GM12878 (cell line): ENCODE measurements at places on chromosomes 12 and 14. TPM values are rescaled to one million over a fixed set of nuclear protein-coding genes. Genes with fewer than 3 reads are reported as not detected.

The POLE2 gene
- total RNA-seq = 19.5 and 22.0 TPM in 2 replicates

The SLCO1B3 gene
- not detected in 2 replicates for total RNA-seq

GRCh38 chr14:70754991-70755390 lies 54.3 kb downstream of the MAP3K9 start:
- H3K4me3 ChIP-seq = no peak overlapping the region
- DNase-seq = no peak
- no peaks in the 10 kb centered on the region for H3K4me1 ChIP-seq
- H3K27ac ChIP-seq = no peak overlapping the region
- H3K36me3 ChIP-seq = no peaks in the 10 kb centered on the region

GRCh38 chr12:1662761-1663439 lies 28.0 kb upstream of the ADIPOR2 start:
- no peaks in the 10 kb centered on the region for H3K4me1 ChIP-seq
- H3K36me3 ChIP-seq = no peaks in the 10 kb centered on the region
- no peak overlapping the region for H3K4me3 ChIP-seq
- H3K27me3 ChIP-seq = no peaks in the 10 kb centered on the region
- H3K27ac ChIP-seq = no peak overlapping the region
- DNase-seq = no peak

GRCh38 chr12:6340032-6340638 lies 1.7 kb downstream of the TNFRSF1A start:
- peak overlapping the region; percentile 97 for H3K4me3 ChIP-seq
- peak overlapping the region; percentile 88 for H3K27ac ChIP-seq
- DNase-seq = no peak
- no peaks in the 10 kb centered on the region for H3K36me3 ChIP-seq
- H3K27me3 ChIP-seq = no peaks in the 10 kb centered on the region
- H3K4me1 ChIP-seq = peaks cover 44% of the 10 kb centered on the region

DNA sequence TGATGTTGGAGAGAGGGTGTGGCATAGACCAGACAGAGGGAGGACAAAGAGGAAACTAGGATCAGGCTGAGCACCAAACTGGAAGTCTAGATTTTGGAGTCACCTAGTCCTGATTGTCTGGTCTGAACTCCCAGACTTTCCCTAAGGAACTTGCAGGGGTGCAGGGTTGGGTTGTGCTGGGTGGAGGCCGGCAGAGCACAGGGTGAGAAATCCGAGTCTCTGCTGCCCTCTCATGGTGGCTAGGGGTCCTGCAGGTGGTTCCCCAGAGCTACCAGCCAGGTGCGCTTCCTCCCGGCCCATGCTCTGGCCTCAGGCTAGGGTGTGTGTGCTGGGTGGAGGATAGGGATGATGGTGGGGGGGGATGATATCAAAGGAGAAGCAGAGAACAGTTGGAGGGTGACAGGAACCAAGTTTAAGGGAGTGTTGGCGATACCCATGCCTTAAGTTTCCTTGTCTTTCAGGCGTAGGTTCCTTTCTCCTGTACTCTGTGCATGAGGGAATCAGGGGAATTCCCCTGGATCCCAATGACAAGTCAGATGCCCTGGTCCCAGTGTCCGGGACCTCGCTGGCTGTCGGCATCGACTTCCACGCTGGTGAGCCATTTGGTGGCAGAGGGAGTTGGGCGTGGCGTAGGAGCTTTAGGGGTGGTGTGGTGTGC lies 33.5 kb upstream of the NXPH4 start:
- no peaks in the 10 kb centered on the region for H3K36me3 ChIP-seq
- no peaks in the 10 kb centered on the region for H3K4me1 ChIP-seq
- no peaks in the 10 kb centered on the region; the same call in 1 of the 2 replicates for H3K27me3 ChIP-seq
- DNase-seq = peak; percentile 15
- no peak overlapping the region for H3K27ac ChIP-seq

DNA sequence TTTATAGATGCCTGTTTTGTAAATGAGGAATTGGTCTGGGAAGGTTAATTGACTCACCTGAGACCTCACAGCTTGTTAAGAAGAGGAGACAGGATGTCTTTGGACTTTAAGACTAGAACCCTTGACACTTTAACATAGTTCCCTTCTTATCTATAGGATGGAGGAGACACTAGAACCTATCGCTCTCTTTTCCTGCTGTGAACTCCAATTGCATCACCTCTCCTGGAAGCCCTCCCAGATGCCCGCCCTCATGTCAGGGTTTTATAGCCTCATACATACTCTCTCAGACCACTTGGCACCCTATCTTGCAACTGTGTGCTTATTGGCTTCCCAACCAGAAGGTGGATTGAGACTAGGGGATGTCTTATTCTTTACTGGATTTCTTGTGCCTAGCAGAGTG lies 2.5 kb upstream of the CTDSP2 start:
- H3K27me3 ChIP-seq = peaks cover 8% of the 10 kb centered on the region
- DNase-seq = no peak
- no peak overlapping the region for H3K27ac ChIP-seq
- H3K4me1 ChIP-seq = peaks cover 17% of the 10 kb centered on the region
- no peaks in the 10 kb centered on the region for H3K36me3 ChIP-seq

DNA sequence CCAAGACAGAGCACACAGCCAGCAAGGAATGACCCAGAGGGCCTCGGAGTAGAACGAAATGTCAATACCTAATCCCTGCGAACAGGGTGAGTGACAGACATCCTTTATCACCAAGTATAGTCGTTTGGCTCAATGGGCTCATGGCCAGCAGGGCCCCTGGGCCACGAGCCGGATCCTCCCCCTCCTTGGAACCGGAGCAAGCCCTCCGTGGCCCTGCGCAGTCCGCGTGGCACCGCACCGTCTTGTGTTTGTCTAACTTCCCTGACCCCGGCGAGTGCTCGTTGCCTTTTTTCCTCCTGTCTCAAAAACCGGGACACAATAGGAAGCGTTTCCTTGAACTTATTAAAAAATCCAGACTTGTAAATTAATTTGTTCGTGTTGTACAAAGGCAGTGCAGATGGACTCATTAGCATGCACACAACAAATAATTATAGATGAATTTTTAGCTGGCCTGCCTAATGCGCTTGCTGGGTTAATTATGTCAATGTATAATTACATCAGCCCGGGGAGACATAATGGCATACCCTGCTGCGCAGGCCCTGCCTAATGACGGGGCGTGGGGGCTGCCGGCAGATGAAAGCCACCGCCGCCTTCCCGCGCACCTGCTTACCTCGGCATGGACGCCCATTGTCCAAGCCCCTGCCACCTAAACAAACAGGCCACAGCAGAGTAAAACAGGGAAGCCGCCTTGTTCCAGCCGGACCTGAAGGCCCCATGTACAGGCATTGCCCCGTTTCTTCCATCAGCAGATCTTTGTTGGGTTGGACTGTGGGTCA lies 81.6 kb downstream of the PHETA1 start:
- H3K36me3 ChIP-seq = no peaks in the 10 kb centered on the region
- H3K27me3 ChIP-seq = no peaks in the 10 kb centered on the region
- H3K4me1 ChIP-seq = no peaks in the 10 kb centered on the region
- no peak for DNase-seq
- no peak overlapping the region for H3K27ac ChIP-seq

DNA sequence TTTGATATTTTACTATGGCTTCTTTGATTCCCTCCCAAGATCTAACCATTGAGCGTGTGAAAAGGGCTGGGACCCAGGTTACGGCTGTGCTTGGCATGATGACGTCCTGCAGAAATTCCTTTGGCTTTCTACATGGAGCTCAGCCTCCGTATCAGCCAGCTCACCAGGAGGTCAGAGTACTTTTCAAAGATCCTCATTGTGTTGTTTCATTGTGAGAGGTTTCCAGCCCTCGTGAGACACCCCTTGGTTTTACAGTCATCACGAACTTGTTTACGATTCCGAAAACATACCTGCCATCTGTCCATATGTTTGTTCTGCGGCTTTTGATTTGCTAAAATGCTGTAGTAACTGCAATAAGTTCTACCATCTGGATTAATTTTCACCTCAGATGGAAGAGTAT lies 453.1 kb downstream of the TMEM121 start:
- H3K36me3 ChIP-seq = no peaks in the 10 kb centered on the region
- H3K4me1 ChIP-seq = no peaks in the 10 kb centered on the region
- no peak overlapping the region for H3K4me3 ChIP-seq
- no peak for DNase-seq
- H3K27me3 ChIP-seq = no peaks in the 10 kb centered on the region

- no peaks in the 10 kb centered on the region for H3K27me3 ChIP-seq
- no peak overlapping the region for H3K4me3 ChIP-seq
- H3K4me1 ChIP-seq = no peaks in the 10 kb centered on the region
- H3K36me3 ChIP-seq = peaks cover 15% of the 10 kb centered on the region; the same call in 1 of the 2 replicates
Measured at GRCh38 chr12:113159937-113160336, 10.4 kb downstream of the CFAP73 start.

GRCh38 chr12:28568118-28568517 lies 377.9 kb downstream of the CCDC91 start:
- no peaks in the 10 kb centered on the region for H3K4me1 ChIP-seq
- no peaks in the 10 kb centered on the region for H3K36me3 ChIP-seq
- H3K4me3 ChIP-seq = no peak overlapping the region
- H3K27ac ChIP-seq = no peak overlapping the region
- DNase-seq = no peak

DNA sequence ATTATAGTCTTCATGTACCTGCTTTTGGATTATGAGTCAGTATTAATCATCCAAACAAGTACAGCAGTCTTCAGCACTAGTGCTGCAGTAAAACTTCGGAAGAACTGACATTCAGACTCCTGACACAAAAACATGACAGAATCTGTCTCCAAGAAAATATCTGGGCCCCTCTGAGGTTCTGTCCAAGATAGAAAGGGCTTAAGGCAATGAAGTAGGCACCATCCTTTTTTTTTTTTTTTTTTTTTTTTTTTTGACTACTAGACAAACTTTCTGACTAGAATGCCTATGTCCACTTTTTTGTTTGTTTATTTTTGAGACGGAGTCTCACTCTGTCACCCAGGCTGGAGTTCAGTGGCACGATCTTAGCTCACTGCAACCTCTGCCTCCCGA lies 112.5 kb downstream of the MED13L start:
- no peak for DNase-seq
- H3K27ac ChIP-seq = no peak overlapping the region
- H3K4me1 ChIP-seq = no peaks in the 10 kb centered on the region

DNA sequence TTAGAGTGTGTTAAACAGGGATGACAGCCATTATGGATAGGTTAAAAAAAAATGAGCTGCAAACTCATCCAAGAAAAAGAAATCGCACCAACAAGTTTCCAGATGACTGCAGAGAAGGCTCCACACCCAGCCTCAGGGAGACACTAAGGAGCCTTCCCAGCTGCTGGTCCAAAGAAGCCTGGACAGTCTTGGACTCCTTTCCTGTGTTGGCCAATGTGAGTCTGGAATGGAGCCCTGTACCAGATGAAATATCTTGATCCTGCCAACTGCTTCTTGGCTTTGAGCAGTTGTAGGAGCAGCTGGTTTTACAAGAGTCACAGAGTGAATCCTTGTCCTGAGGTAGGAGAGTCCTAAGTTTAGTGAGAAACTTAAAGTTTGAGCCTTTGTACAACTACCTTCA lies 44.5 kb downstream of the SLC38A1 start:
- DNase-seq = no peak
- H3K4me1 ChIP-seq = peaks cover 22% of the 10 kb centered on the region
- H3K27me3 ChIP-seq = no peaks in the 10 kb centered on the region
- no peak overlapping the region for H3K27ac ChIP-seq
- no peak overlapping the region for H3K4me3 ChIP-seq
- peaks cover 15% of the 10 kb centered on the region for H3K36me3 ChIP-seq

DNA sequence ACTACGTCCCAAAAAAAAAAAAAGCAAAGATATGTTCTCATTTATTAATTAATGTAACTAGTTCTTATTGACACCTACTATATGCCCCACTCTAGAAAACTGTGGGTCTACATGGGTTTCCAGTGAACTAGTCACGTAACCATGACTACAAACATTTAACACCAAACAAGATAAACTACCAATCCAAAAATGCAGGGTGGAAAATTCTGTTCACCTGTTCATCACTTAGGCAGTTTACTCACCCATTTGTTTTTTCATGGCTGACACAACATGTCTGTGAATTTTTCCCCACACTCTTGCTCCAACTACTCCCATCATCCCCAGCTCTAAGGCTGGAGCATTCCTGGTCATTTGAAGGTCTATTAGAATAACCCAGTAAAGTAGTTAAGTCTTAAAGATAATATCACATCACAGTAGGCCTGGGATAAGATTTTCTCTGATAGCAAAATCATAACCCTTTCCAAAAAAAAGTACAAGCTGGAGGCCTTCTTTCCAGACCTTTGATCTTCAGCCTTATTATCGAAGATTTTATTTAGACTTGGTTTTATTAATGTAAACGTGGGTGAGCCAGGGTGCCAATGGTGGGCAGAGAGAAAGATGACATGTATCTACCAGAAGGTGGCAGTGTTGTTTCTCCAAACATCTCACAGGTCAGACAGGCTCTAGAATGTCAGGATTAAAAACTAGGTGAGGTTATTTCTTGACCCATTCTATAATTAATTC lies 61.6 kb upstream of the DAAM1 start:
- no peak for DNase-seq
- H3K4me1 ChIP-seq = no peaks in the 10 kb centered on the region
- H3K4me3 ChIP-seq = no peak overlapping the region
- no peak overlapping the region for H3K27ac ChIP-seq
